Activated CD4-positive, alpha-beta T cell treated with anti-CD3 and anti-CD28 coated beads for 36 hours (primary cell): ENCODE measurements at places on chromosomes 2 and 18.
A peak's percentile ranks its signal among the peaks of the same experiment; 100 is the strongest.

GRCh38 chr2:226638576-226638975, 161.0 kb downstream of the IRS1 start:
- no peak for DNase-seq

- peak; percentile 68 for DNase-seq
Observed at GRCh38 chr2:136025057-136025973, 39.9 kb upstream of the DARS1 start.

DNA sequence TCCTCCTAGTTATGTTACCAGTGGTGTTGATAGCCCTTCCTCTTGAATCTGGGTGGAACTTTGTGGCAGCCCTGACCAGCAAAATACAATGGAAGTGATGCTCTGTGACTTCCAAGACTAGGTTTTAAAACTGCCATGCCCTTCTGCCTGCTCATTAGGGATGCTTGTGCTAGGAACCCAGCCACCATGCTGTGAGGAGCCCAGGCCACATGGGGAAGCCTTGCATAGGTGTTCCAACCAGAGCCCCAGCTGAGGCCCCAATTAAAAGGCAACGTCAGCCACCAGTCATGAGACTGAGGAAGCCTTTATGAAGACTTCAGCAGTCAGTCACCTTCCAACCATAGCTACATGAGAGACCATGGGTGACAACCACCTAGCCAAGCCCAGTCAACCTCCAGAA, 14.0 kb upstream of the MAPRE2 start:
- peak; percentile 52 for DNase-seq

DNA sequence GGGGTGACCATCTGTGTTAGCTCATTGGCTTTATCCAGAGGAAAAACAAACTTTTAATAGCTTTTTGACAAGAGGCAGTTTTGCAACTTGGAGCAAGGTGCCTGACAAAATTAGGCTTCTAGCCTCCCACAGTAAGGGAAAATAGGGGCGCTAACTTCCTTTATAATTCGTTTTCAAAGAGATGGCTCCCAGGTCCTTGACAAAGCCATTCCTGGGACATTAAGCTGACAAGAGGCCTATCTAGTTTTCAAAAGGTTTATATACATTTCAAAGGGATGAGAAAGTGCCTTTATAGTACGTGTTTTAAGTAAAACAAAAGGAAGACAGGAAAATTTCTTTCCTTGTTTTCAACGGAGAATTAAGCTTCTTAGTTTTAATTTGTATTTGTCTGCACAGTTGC, 159.4 kb upstream of the GCFC2 start:
- DNase-seq = no peak

GRCh38 chr2:230930149-230930780, 5.2 kb upstream of the GPR55 start:
- no peak for DNase-seq

- DNase-seq = no peak
Observed at GRCh38 chr2:134256956-134257355, 3.1 kb downstream of the MGAT5 start.

DNA sequence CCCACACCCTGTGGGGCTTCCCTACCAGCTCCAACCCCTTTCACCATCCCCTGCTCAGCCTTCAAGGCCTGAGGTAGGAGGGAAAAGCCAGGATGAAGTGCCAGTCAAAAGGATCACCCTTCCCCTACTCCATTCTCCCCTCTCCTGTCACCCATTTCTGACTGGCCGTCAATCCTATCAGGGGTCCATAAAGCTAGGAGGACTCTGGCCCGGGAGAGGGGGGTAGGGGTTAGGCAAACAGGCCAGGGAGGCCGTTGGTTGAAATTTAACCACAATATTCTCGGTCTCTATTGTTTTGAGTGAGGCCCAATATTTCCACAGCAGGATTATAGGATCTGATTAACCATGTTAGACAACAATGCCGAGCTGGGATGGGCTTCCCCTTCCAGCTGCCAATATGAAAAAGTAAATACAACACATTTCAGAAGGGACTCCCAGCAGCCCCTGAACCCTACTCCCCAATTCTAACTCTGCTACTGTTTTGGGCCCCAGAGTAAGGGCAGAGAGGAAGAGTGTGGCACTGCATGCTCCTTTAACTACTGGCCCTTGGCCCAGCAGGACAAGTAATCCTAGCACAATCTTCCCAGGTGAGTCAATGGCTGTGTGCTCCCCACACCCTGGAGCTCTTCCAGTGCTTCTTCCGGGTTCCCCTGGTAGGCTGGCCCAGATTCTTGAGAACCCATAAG, 10.6 kb upstream of the IHH start:
- no peak for DNase-seq

DNA sequence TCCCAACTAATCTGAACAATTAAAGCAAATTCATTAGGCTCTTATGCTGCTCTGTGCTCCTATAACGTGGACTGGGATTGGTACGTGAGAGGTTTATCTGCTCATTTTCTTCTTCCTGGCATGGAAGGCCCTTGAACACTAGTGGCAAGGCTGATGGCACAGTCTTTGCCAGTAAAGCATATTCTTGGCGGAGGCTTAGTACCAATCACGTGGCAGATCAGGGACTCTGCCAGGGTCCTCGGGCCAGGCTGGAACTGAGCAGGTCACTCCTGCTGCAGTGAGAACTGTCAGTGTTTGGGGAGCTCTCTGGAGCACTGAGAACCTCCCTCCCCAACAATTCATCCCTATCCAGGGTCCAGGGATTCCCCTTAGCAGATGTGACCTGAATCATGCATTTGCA, 3.7 kb upstream of the ALPK2 start:
- DNase-seq = no peak

GRCh38 chr2:237922641-237923361, 44.0 kb upstream of the UBE2F start:
- peak; percentile 41 for DNase-seq

GRCh38 chr2:237601453-237602116, 11.1 kb upstream of the RAB17 start:
- no peak for DNase-seq

- no peak for DNase-seq
Observed at GRCh38 chr2:205564346-205565141, 117.8 kb upstream of the NRP2 start.

DNA sequence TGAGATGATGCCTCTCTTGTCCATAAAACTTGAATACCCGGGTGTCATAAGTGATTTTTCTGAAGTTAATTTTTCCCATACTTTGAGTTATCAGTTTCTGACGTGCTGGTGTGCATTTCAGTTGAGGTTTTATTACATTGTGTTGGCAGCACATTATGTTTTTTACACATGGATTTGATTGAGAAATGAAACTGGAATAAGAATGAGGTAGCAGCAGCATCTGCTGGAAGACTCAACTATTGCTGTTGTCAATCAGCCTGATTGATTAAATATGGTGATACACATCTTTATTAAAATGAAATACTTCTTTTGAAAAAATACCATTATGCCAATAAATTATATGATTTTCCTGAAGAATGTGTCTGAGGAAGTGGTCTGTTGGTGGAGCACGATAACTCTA, 60.5 kb downstream of the INSIG2 start:
- no peak for DNase-seq

DNA sequence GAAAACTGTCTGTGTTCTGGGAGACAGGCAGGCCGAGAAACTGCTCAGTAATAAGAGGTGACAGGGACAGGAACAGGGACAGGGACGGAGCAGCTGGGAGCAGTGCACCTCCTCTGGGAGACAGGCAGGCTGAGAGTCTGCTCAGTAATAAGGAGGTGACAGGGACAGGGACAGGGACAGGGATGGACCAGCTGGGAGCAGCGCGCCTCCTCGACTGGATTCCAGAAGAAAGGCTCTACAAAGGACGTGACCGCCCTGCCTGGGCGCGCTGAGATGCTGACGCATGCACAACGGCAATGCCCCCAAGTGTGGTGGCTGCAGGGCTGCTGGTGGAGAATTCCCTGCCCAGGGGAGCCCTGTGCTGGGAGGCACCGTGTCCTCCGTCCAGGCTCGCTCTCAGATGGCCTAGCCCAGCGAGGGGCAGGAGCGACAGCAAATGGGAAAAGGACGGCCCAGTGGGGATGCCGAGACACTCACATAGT, 44.2 kb upstream of the PXDN start:
- no peak for DNase-seq

DNA sequence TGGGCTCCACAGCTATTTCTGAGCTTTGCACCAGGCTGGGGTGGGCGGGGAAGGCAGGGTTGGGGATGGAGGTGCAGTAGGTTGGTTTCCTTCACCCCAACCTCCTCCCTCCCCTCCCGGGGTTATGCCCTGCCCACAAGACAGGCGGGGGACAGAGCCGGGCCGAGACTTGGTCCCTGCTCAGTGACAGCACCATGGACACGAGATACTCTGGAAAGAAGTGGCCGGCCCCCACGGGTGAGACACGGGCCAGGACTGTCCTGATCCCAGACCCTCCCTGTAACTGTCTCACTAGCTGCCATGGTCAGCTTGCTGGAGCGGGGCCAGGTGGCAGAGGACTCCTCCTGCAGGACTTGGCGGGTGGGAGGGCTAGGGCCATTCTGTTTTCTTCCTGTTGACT, 59.7 kb downstream of the DYSF start:
- no peak for DNase-seq

DNA sequence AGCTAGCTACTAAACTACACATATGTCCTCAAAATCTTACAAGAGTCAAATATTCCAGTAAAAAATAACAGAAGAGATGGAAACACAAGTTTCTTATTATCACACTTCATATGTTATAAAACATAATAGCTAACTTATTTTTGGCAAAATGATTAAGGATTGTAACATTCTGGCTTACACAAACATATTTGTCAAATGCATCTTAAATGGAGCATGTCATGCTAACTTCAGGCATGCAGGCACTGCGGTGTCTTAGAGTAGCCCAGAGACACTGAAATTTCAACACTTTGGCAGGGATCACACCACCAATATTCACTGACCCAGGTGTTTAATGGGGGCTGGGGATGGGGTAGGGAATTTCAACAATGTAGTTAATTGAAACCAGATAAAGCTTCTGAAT, 51.6 kb downstream of the LDAH start:
- DNase-seq = no peak

DNA sequence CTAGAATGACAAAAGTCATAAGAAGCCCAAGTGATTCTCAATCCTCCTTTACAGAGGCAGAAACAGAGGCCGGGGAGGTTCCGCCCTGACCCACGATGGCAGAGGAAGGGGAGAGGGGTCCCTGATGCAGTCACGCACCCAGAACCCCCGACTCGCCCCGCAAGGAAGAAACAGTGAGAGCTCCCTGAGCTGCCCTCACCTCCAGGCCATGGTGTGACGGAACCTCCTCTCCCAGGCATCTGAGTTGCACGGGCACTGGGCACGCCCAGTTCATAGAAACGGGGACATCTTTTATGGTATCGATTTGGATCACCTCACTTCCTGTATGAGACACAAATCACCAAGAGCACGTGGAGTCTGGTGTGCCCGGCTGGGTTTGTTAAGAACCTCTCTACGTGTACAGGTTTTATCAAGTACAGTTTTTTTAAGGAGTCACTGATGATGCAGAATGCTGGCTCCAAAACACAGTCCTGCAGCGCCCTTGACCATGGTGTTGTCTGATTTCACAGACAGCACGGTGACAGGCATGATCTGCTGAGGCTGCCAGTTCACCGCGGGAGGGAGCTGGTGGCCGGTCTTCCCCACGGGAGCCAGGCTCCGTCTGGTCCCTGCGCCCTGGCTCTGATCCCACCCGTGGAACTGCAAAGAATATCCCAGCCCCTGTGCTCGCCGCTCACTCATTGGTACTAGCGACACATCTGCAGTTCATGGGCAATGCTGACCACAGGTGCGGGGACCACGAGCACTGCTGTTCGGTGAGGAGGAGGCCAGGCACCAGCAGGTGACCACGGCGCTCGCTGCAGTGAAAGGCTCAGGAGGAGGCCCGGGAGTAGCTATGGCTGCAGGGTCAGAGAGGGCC, 35.6 kb downstream of the PXDN start:
- no peak for DNase-seq

DNA sequence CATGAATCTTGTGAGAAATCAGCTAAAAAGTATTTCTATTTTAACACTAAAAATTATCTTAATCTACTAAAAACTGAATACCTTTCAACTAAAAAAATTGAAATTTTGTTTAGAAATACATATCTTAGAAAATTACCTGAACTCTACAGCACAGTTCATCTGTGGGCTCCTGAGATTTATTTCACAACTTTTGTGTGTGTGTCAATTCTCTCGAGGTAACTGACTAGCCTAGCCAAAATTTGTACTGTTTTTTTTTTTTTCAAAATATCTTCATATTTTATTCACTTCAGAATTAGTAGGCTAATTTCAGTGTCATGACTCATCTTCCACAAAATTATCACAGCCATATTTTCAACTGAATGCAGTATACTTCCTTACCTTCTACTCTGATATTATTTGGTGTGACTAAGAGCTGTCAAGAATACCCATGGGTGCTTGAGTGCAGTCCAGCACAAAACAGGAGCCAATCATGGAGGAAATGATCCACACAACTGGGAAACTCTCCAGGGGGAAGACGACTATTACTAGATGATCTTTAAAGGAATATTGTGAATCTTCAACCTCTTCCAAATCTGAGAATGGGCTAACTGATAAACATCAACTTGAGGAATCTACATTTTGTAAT, 174.6 kb downstream of the ZNF385B start:
- DNase-seq = no peak

DNA sequence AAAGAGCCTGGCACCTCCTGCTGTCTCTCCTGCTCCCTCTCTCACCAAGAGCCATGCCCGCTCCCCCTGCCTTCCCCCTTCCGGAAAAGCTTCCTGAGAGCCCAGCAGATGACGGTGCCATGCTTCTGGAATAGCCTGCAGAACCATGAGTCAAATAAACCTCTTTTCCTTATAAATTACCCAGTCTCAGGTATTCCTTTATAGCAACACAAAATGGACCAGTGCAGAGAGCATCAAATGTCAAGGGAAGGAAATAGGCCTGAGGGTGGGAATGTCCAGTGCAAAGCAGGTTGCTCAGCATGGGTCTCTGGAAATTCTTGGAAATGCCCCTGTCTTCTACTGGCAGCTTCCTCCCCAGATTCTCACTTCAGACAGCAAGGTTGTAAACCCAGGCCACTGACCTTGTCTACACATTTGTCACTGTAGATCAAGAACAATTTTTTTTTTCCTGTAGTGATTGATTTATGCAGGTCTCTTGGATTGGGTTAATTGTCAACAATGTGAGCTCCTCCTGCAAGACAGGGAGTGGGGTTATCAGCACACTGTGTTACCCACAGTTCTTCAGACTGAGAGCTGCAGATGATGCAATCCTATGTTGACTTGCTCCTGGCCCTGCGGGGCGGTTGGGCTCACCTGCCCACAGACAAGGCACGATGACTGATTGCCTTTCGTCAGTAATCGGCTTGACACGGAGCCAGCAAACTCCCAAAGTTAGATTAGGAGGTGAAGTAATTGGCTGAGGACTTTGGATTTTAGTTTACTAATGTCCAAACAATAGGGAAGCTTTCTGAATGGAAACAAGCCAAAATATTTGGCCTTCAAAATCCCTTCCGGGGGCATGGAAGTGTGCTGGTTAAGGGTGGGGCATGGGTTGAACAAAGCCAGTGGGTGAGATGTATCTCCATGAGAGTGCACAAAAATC, 5.4 kb upstream of the BOD1L2 start:
- no peak for DNase-seq

DNA sequence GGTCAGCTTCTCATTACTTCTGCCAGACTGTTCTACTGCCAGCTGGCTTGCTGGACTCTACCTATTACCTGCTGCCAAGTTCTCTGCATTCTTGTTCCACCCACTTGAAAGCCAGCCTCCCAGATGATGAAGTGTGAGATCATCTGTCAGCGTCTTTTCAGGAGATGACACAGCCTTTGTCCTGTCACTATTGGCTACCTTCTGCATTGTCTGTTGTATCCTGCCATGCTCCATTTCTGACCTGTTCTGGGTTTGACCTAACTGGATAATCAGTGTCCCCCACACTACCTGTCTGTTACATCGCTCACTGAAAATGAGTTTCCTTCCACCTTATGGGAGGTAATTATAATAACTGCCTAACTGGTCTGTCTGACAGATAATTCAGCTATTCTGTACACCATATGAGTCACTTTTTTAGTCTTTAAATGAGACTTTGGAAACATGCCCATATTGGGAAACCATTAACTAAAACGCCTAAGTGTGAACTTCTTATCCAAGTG, 520.6 kb downstream of the METTL4 start:
- DNase-seq = peak; percentile 4
